ENCODE measurements at places on chromosomes 5 and 9.
A peak's percentile ranks its signal among the peaks of the same experiment; 100 is the strongest.

DNA sequence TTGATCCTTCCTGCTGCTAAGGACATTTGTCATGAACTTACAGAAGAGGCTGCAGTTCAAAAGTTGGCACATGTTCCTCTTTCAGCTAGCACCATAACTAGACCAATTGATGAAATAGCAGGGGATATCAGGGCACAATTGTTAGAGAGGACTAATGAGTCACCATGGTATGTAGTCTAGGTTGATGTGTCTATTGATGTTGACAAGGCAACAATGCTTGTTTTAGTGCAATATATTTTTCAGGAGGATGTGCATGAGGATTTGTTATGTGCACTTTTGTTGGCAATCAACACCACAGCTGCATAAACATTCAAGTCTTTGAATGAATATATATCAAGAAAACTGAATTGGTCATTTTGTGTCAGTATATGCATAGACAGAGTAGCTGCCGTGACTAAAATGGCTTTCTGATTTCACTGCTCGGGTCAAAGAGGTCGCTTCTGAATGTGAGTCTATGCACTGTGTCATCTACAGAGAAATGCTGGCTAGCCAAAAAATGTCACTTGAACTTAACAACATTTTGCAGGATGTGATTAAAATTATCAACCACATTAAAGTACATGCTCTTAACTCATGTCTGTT, 68.0 kb downstream of the FGF10 start:
- no peak for DNase-seq

GRCh38 chr5:122162100-122162638, 32.8 kb downstream of the ZNF474 start:
- DNase-seq: no peak

DNA sequence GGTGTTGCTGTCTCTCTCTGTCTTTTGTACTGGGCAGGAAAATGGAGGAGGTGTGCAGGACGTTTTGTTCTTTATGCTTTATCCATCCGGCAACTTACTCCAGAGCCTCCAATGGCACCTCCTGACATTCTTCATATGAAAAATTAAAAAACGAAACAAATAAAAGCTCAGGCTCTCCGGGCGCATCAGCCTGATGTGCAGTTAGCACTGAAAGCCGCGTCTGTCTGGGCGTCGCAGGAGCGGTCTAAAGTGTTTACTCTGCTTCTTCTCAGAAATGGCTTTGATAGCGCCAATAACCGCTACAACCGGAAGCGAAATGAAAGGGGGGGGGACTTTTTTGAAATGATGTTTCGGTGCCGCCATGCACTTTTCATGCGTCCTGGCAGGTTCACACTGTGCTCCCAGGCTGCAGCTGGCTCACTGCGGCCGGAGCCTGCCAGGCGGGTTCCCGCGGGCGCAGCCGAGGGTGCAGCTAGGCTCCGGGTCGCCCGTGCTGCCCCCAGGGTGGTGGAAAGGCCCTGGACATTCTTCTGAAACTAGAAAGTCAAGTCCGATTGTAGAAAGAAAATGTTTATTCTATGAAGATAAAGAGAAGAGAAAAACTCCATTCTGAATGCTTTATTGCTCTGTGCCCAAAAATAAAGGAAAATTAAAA, 407.7 kb upstream of the IRX1 start:
- no peak for DNase-seq

DNA sequence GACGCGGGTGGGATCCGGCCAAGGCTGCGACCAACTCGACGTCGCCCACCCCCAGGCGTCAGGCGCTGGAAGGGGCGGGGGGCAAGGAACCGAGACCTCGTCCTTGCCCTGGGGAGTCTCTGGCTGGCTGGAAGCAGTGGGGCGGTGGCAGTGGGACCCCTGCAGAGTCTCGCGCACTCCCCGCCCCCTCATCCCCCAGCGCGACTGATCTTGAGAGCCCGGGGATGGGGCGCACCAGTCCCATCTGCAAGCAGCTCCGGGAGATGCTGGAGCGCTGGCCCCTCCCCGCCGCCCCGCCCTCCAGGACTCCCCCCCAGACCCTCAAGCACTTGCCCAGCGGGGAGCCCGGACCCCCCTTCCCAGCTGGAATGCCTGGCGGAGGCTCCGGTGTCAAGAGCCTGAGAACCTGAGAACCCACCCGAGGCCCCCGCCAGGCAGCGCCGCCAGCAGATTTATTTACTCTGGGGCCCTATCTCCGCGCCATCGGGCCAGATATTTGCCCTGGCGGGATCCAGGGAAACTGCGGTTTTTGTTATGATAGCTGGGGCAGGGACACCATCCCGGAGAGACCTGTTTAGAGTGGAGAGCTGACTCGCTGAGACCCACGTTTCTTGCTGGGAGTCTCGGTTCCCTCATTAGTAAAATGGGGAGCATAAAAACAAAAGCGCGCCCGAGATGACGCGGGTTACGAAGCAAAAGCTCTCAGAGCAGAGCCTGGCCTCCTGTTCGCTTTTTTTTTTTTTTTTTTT, 1.2 kb downstream of the PRRT1B start:
- DNase-seq: no peak

- no peak for DNase-seq
These were observed 21.2 kb downstream of the UBE2QL1 start for GRCh38 chr5:6469836-6470235.

- no peak for DNase-seq
These were observed 49.5 kb upstream of the TYRP1 start for GRCh38 chr9:12643686-12644085.

- no peak for DNase-seq
These were observed 59.9 kb upstream of the ZNF354A start for GRCh38 chr5:178790371-178790770.

- DNase-seq: no peak
These were observed 16.8 kb downstream of the SEMA5A start for GRCh38 chr5:9529041-9529480.

- no peak for DNase-seq
These were observed 1.4 kb downstream of the MARCHF3 start for GRCh38 chr5:127028822-127029457.

DNA sequence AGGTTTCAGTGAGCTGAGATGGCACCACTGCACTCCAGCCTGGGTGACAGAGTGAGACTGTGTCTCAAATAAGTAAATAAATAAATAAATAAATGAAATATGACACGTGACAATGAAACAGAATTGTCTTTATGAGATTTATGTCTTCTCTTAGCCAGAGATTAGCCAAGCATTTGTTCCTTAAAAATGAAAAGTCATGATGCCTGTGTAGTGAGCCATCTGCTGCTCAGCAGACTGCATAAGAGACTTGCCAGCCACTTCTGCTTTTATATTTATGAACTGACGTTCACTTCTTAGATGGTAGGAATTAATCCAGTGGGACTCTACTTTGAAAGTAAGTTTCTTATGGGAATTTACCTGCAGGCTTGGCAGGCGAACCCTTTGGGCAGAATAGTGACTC, 227.4 kb downstream of the NR3C1 start:
- DNase-seq: no peak

- DNase-seq: no peak
These were observed 4.9 kb downstream of the AK6 start for GRCh38 chr5:69364414-69364813.

GRCh38 chr5:31329715-31330114, 136.2 kb downstream of the CDH6 start:
- no peak for DNase-seq

GRCh38 chr9:114229295-114229694, 74.0 kb downstream of the COL27A1 start:
- DNase-seq: no peak

DNA sequence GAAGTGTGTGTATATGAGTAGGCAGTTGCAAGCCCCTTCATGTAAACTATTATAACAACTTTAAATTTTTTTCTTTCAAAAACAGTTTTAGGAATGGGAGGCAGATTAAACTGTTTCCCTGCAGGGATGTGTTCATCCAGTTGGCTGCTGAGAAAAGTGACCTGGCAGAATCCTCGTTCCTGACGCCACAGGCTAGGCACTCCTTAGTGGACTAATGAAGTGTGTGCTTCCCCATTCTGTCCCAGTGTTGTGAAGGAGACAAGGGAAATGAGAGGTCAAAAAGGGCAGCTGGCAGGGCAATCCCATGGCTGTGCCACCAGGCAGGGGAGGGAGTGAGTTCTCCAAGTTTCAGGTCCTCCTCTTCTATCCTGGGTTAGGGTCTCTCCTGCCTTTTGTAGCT, 59.8 kb downstream of the FOXD1 start:
- DNase-seq: no peak

DNA sequence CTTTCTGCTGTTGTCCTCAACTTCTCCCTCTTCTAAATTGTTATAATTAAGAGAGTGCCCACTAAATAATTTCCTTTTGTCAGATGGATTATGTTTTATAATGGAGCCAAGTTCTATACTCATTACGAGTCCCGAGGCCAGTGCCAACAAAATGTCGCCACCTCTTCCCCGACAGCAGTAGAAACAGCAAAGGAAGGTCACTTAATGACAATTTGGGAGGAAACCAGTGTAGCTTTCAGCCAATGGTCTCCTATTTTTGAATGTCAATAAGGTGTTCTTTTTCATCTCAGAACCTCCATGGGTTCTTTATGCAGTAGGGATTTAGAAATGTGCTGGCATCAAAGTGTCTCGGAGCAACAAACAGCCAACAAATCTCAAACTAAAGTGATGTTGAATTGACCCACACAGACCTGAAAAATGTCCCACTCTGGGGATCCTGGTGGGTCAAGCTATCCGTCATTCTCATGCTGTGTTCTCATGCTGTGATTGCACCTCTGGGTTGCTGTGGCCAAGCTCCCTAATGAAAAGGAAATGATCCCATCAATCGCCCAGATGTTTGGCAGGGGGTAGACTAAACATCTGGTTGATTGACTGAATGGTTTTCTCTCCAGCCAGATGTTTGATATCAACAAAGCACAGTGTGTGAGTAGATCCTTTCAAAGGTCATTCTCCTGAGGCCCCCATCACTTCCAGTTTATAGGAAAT, 291.9 kb downstream of the DMAC1 start:
- DNase-seq: no peak

- no peak for DNase-seq
These were observed at the start of gene RALGDS for GRCh38 chr9:133121198-133121914. Gene RALGDS (minus strand): TSS chr9:133121240. CDS start chr9:133121154, 86 bp downstream.

DNA sequence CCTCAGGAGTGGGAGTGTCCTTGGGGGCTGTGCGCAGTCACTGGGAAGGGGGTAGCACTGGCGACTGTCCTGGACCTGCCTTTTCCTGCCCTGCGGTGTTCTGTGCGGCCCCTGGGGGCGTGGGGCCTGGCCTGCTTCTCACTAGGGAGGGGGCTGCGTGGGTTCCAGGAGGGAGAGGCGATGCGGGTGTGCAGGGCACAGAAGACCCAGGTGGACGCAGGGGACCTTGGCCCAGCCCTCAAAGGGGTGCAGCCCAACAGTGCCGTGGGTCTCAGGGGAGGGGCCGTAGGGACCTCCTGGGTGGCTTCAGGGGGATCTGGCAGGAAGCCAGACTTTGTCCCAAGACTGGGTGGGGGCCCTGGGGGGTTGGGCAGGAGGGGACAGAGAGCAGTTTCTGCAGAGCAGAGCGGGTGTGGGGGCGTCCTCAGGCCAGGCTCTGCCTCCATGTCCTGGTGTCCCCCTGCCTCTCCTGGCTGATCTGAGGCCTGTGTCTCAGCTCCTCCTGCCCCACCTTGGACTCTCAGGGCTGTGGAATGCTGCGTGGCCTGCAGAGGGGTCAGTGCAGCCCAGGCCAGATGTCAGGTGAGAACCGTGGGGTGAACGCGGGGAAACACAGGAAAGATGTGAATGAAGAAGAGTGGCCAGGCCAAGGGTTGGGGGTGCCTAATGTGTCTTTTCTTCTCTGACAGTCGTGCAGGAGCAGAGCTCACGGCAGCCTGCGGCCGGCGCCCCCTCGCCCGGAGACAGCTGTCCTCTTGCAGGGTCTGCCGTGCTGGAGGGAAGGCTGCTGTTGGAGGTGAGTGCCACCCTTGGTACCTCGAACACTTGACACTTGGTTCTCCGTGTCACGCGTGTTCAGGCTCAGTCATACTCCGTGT, 54.6 kb downstream of the AHRR start:
- no peak for DNase-seq

- DNase-seq: no peak
These were observed 45.6 kb downstream of the S1PR3 start for GRCh38 chr9:89036891-89037290.

DNA sequence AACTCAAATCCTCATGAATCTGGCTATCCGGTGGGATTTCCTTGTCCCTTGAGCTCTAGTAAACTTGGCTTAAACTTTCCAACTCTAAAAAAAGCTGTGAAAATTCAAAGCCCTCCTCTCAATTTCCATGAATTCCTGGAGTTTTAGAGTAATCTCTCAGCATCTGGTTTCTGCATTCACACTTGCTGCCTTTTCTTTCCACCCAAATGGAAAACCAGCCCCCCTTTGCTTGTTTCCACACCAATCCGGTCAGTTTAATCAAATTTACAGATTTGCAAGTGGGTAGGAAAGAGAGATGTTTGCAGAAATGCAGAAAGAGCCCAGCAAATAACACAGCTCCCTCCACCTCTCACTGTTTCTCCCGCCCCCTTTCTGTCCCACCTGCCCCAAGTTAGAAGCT, 91.1 kb downstream of the ENC1 start:
- no peak for DNase-seq

GRCh38 chr5:14374100-14374499, 207.5 kb upstream of the OTULINL start:
- DNase-seq: no peak

DNA sequence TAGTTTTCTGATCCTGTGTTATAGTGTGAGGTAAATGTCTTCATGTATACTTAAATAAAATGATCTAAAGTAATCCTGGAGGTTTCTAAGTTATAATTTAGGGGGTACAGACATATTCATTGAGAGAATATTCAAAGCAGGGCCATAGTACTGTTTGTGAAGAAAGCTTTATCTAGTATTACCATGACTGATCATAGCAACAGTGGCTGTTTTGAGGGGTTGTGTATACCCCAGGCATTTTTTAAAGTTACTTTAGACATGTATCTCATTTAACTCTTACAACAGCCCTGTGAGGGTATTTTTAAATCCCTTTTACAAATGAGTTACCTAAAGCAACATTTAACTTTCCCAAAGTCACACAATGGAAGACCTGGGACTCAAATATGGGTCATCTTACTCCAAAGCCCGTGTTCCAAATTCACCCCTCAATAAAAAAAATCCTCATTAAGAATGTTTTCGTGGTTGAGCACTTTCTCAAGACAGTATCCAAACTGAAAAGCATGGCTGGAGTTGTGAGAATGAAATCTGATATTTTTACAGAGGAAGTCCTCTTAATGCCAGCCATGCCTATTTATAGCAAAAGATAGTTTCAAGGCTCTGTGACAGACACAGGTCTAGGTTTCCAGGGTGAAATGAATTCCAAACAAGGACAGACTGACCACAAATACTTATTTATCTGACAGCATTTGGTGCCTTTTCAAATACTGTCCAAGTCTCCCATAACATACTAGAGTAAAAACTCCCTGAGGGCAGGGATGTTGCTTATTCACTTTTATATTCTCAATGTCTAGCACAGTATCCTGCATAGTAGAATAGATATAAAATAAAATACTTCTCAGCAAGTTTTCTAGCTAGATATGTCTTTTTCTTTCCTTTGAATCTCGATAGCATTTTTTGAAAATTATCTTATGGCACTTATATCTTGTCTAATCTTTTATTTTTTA, 10.4 kb downstream of the STOM start:
- DNase-seq: peak; percentile 63

DNA sequence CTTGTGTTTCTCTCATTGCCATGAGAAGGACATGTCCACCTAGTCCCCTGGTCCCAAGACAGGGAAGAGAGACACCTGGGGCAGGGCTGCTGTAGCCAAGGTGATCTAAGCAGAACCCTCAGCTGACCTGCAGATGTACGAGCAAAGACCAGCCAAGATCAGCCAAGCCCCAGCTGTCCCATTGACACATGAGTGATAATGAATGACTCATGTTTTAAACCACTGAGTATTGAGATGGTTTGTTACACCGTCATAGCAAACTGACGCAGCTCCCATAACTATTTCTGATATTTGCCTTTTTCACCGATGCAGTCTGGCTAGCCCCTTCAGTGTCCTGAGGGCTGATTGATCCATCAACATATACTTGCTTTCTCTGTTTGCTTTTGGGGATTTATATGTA, 6.7 kb downstream of the OR1K1 start:
- no peak for DNase-seq

Data from BJ (cell line).